ENCODE measurements at places on chromosomes 6 and 20. TPM values are rescaled to one million over a fixed set of nuclear protein-coding genes. Genes with fewer than 3 reads are reported as not detected.
A peak's percentile ranks its signal among the peaks of the same experiment; 100 is the strongest.

GRCh38 chr20:4112481-4113421 lies 97.4 kb upstream of the RNF24 start:
- no peaks in the 10 kb centered on the region for H3K27me3 ChIP-seq
- H3K4me3 ChIP-seq = no peak overlapping the region
- no peak for DNase-seq
- H3K4me1 ChIP-seq = peaks cover 10% of the 10 kb centered on the region

GRCh38 chr6:53831936-53832660 lies 37.3 kb downstream of the LRRC1 start:
- no peaks in the 10 kb centered on the region for H3K36me3 ChIP-seq
- no peak overlapping the region for H3K4me3 ChIP-seq
- H3K27me3 ChIP-seq = no peaks in the 10 kb centered on the region
- no peak for DNase-seq
- H3K4me1 ChIP-seq = no peaks in the 10 kb centered on the region
- no peak overlapping the region for H3K27ac ChIP-seq

DNA sequence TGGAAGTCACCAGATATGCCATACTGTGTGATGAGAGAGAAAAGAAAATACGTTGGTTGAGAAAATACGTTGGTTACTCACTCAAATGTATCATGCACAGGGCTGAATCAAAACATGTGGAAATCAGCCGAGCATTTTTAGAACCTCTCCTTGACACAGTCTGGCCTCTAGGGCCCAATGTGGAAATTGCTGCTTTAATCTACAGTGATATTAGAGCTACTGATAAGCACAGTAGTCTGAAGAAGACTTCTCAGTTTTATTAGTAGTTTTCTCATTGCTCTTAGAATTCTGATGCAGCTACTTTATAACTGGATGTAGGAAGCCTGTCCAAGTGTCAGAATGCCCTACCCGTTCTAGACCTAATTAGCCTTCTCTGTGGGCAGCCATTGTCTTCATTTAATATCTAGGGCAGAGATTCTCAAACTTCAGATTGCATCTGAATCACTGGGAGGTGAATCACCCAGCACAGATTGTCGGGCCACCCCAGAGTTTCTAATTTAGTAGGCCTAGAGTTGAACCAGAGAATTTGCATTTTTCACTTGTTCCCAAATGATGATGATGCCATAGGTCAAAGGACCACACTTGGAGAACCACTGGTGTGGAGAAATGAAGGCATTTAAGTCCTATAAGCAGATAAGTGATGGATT lies 229.1 kb downstream of the PLCB1 start:
- DNase-seq = no peak
- no peaks in the 10 kb centered on the region for H3K4me1 ChIP-seq
- H3K27me3 ChIP-seq = no peaks in the 10 kb centered on the region
- no peak overlapping the region for H3K27ac ChIP-seq
- no peak overlapping the region for H3K4me3 ChIP-seq
- no peaks in the 10 kb centered on the region for H3K36me3 ChIP-seq

DNA sequence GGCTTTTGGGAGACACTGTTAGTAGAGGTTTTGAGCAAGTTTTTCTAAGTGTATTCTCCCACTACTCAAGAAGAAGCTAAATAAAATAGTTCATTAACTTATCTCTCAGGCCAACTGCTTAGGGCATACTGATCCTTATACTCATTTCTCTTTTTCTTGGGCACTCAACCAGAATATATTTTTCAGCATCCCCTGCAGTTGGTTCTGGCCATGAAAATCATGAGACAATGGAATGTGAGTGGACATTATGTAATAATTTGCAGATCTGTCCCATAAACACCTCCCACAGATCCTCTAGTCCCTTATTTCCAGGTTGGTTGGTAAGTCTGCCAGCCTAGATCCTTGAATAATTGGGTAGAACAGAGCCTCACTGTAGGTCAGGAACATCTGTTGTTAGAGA lies 136.7 kb downstream of the AIG1 start:
- H3K36me3 ChIP-seq = no peaks in the 10 kb centered on the region
- no peak overlapping the region for H3K27ac ChIP-seq
- no peaks in the 10 kb centered on the region for H3K27me3 ChIP-seq
- H3K4me3 ChIP-seq = no peak overlapping the region

DNA sequence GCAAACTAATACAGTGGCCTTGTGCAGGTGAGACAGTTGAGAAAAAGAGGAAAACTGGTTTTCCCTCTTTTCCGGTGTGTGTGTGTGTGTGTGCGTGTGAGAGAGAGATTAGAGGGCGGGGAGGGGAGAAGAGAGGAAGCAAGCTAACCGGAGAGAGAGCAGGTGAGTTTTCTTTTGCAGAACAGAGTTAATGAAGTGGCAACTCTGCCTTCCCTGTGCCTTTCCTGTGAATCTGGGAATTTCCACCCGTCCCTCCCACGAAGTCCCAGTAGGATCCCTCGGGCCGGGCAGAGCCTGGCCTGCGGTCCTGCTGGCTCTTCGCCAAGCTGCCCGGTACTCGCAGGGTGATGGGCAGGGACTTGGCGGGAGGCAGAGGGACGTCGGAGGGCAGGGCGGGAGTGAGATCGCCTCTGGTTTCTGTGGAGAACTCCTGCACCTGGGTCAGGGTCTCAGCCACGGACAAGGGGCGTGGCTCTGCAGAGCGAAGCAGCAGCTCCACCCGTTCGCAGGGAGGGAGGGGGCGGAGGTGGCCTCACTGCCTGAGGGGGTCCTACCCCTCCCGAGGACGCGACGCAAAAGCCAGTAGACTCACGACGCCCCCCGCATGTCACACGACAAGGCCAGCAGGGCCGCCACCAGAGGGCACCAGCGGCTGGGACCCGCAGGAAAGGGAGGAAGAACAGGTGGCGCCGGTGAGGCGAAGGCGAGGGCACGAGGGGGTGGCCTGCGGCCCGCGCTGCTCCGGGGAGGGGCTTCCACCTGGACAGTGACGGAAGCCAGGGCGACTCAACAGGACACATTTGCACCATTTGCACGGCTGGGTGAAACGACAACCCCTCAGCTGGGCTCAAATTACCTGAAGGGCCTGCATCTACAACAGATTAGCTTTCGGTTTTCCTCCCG lies 51.2 kb upstream of the RNF182 start:
- no peaks in the 10 kb centered on the region for H3K27me3 ChIP-seq
- peaks cover 9% of the 10 kb centered on the region for H3K4me1 ChIP-seq
- H3K36me3 ChIP-seq = no peaks in the 10 kb centered on the region

DNA sequence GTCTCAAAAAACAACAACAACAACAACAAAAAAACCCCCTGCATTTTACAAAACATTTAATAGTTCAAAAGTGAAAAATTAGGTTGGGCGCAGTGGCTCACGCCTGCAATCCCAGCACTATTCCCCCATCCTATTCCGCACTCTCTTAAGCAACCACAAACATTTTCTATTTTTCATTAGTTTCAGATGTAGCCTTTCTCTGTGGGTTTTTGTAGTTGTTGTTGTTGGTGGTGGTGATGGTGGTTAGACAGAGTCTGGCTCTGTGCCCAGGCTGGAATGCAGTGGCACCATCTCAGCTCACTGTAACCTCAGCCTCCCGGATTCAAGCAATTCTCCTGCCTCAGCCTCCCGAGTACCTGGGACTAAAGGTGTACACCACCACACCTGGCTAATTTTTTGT lies 6.4 kb upstream of the GMNN start:
- no peak overlapping the region for H3K27ac ChIP-seq
- no peak overlapping the region for H3K4me3 ChIP-seq
- no peaks in the 10 kb centered on the region for H3K27me3 ChIP-seq
- H3K4me1 ChIP-seq = peaks cover 2% of the 10 kb centered on the region
- H3K36me3 ChIP-seq = no peaks in the 10 kb centered on the region
- no peak for DNase-seq

DNA sequence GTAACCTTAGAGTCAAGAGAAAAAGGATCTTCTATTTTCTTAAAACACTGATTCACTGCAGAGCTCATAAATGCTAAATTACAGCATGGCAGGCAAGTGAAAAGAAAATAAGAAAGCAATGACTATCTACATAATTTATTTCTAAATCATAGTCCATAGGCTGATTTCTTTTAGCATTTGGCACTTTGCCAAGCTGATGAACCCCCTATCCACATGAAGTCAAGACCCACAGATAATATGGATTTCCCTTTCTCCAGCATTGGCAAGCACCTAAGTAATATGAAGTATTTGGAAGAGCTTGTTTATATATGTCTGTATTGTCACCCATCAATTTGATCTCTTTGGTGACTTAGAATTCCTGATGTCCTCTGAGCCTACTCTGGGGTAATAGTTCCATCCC lies 47.9 kb upstream of the MRAP2 start:
- peaks cover 10% of the 10 kb centered on the region for H3K36me3 ChIP-seq
- no peak overlapping the region for H3K27ac ChIP-seq
- H3K4me1 ChIP-seq = no peaks in the 10 kb centered on the region
- H3K27me3 ChIP-seq = no peaks in the 10 kb centered on the region
- DNase-seq = no peak

- no peaks in the 10 kb centered on the region for H3K27me3 ChIP-seq
- no peaks in the 10 kb centered on the region for H3K36me3 ChIP-seq
- no peak overlapping the region for H3K27ac ChIP-seq
- no peaks in the 10 kb centered on the region for H3K4me1 ChIP-seq
Observed at GRCh38 chr6:29552512-29553051, 7.0 kb downstream of the UBD start.

- no peak overlapping the region for H3K4me3 ChIP-seq
- no peak for DNase-seq
- H3K27me3 ChIP-seq = no peaks in the 10 kb centered on the region
- H3K36me3 ChIP-seq = no peaks in the 10 kb centered on the region
Observed at GRCh38 chr20:8357703-8358102, 225.6 kb downstream of the PLCB1 start.

- H3K36me3 ChIP-seq = no peaks in the 10 kb centered on the region
- peaks cover 8% of the 10 kb centered on the region for H3K4me1 ChIP-seq
- DNase-seq = peak; percentile 36
- no peaks in the 10 kb centered on the region for H3K27me3 ChIP-seq
- H3K4me3 ChIP-seq = no peak overlapping the region
Observed at GRCh38 chr6:686497-686896, 6.4 kb downstream of the EXOC2 start.

- no peak overlapping the region for H3K27ac ChIP-seq
- no peak for DNase-seq
- no peaks in the 10 kb centered on the region for H3K4me1 ChIP-seq
- no peaks in the 10 kb centered on the region for H3K27me3 ChIP-seq
- H3K36me3 ChIP-seq = no peaks in the 10 kb centered on the region
Observed at GRCh38 chr20:25077610-25078169, 4.3 kb downstream of the VSX1 start.

- H3K36me3 ChIP-seq = no peaks in the 10 kb centered on the region
- no peaks in the 10 kb centered on the region for H3K4me1 ChIP-seq
- no peaks in the 10 kb centered on the region for H3K27me3 ChIP-seq
- H3K27ac ChIP-seq = no peak overlapping the region
Observed at GRCh38 chr6:79801362-79801761, 146.0 kb downstream of the ELOVL4 start.

The SYTL3 gene
- 2.2 TPM for total RNA-seq

The FNDC1 gene
- total RNA-seq = 73.2 TPM

Measured in Karpas-422 (cell line).